GOT3 (cell line): ENCODE measurements at places on chromosomes 16 and 17.

DNA sequence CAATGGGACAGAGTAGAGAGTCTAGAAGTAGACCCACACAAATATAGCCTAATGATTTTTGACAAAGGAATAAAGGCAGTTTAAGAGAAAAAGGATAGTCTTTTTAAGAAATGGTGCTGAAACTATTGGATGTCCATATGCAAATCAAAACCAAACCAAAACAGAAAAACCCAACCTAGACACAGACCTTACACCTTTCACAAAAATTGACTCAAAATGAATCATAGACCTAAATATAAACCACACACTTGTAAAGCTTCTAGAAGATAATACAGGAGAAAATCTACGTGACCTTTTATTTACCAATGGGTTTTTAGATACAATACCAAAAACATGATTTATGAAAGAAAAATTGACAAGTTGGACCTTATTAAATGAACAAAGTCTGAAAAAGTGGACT, 66.4 kb upstream of the MPHOSPH6 start:
- no peak for DNase-seq

- no peak for DNase-seq
These were observed 1389.4 kb upstream of the GOT2 start for GRCh38 chr16:60123392-60124023.

DNA sequence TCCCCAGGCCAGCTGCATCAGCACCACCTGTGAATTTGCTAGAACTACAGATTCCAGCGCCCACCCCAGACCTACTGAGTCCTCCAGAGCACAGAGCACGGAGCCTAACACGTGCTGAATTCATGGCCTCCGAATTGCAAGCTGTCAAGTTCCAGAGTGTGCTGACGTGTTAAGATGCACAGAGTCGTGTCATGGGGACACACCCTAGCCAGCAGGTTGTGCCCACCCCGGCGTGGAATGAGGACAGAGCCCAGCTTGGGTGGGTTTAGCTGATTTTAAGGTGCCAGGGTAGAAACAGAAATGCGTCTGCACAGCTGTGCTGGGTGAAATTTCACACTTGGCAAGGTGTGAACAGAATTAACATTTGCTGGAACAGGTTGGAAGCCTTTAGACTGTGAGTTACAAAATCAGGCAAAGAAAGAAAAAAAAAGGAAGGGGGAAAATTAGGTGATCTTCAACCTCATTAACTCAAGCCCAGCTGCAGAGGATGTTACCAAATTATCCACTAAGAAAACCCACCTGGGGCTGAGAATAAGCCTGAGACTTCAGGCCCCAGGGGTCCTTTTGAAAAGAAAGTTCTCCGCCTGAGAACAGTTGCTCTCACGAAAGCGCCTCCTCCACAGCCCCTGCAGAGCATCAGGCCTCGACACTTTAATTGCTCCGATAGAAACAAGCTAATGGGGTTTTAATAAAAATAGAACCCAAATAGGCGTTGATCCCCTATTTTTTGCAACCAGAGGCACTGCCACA, 27.1 kb downstream of the GINS3 start:
- DNase-seq, result no peak

DNA sequence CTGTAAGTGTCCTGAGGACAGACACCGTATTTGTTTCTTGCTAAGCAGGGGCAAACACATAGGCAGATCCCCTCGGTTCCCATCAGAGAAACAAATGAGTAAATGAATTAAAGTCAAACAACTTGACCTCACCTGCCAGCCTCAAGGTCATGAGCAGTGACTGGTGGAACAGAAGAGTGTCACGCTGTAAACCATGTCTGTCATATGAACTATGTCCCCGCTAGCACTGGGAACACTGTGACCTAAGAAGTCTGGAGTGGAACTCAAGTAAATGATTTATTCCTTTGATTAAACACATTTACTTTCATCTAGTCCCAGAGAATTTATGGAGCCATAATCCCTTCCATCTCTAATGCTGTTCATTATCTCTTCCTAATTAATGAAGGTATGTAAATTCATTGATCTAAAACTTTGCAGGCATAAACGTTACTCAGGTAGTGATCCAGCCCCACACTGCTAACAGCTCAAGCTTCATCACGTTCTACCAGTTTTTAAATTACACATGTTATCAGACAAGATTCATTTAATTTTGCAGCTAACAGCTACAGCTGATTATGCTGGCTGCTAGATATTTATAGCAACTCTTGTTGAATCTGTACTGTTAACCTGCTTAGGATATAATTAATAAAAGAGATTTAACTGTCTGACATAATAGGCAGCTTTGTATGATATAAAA, 38.7 kb downstream of the CPPED1 start:
- DNase-seq, result no peak

- no peak for DNase-seq
These were observed 1.3 kb upstream of the PSMB3 start for GRCh38 chr17:38751144-38751807.

- no peak for DNase-seq
These were observed 125.2 kb upstream of the ZFHX3 start for GRCh38 chr16:73172973-73173709.

- DNase-seq, result no peak
These were observed at the start of gene C1QTNF1 for GRCh38 chr17:79023886-79024771. Gene C1QTNF1, plus strand, starts transcription at chr17:79024169. Its CDS starts 19,800 bp downstream, at chr17:79043969.

DNA sequence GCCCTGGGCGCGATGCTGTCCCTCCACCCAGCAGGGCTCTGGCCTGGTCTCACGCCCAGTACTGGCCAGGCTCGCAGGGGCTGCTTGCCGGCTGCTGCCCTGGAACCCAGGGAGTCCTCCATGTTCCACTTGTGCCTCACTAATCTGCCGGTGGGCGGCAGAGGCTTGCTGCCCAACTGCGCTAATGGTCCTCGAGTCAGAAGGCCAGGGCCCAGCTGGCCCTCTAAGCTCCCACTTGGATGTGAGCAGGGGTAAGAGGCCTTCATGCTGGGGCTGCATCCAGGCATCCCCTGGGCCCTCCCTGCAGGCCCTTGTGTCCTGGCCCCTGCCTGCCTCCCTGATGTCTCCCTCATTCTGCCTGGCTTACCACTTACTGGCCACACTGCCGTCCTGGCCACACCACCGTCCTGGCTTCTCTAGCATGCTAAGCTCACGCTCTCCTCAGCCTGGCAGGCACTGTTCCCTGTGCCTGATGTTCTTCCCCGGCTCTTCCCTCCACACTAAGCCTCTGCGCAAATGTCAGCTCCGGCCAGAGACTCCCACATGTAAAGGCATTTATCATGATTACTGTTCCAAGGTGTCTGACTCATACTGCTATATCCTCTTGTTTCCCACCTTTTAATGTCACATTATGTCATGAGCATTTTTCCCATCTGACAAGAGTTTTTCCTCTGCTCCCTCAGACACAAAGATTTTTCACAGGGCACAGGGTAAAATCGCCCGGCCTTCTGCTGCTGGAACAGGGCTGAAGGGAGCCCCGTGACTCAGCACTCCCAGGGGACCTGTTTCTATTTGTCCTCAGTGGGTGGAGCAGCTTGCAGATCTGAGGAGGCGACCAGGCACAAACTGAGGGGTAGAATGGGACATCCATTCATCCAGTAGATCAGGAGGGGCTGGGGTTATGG, 15.9 kb downstream of the B9D1 start:
- peak; percentile 32 for DNase-seq

DNA sequence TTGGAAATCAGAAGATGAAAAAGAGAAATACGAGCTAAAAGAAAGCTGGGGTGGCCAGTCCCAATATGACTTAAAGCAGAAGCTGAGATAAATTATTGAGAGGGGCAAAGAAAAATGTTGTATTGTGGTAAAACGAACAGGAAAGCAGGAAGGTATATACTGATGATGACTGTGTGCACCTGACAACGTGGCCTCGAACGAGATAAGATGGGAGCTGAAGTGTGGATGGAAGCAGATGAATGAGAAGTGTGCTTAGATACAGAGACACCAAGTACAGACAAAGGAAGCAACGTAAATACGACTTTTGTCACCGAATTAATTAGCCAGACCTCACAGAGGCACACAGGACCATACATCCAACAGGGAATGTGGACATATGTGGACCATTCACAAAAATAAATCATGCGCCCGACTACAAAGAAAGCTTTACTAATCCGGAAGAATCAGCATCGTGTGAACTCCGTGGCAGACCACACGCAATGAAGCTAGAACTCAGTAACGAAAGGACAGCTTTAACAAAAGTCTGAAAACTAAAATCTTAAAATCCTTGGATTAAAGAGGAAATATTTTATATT, 218.7 kb downstream of the RPTOR start:
- DNase-seq, result no peak

GRCh38 chr16:77227745-77228144, 28.5 kb downstream of the SYCE1L start:
- DNase-seq, result no peak

- no peak for DNase-seq
These were observed 29.4 kb downstream of the GRB7 start for GRCh38 chr17:39767147-39767546.

DNA sequence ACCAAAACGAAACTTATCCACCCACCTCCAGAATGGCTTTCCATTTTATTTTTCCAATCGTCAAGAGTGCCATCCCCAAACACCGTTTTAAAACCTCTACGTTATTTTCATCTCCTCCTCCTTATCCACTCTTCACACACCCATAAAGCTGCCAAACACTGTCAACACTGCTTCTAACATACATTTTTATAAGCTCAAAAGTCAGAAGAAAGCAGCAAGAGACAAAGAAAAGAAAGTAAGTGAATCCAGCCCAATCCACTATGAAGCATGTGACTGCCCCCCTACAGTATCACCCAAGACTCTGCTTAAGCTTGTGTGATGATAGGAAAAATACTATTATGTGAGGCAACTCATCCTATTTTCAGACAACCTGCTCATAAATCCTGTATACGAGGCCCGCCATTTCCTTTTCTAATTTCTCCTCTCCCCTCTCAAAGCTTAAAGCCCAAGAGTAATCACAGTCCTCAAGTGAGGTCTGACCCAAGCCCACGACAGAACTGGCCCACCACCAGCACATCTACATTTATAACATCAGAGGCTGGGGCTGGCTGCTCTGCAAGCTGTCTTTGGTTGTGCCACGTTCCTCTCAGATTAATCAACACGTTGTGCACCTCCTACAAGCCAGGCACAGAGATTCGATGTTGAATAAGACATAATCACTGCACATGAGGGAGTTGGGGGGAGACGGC, 16.3 kb downstream of the USP31 start:
- no peak for DNase-seq

DNA sequence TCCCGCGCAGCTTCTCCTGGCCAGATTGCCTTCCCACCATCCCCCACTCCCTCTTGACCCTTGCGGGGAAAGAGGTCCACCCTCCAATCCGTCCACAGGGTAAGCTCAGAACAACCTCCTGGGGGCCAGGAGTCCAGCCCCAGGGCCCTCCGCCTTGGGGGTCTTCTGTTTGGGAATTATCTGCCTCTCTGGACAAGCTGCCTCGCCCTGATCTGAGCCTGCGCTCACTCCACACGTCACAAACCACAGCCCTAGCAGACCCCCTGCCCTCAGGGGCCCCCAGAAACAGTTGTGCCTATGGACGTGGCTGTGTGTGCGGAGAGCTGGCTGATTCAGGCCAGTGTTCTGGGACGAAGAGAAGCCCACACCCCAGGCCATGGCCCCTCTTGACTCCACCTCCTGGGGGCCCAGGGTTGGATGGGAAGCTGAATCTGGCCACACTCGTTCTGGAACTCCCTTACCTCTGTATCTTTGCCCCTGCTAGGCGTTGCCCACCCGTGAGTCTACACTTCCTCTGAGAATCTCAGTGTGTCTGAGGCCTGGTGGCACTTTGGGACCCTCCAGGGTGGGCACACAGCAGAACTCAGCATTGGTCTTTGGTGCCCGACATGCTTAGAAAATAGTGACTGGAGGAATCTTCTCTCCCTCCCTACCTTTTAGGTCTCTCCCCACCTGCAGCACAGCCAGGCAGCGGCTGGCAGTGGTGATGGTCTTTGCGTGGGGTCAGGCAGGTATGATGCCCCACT, 119.9 kb upstream of the SMURF2 start:
- DNase-seq, result no peak
